ENCODE measurements at places on chromosomes 6 and 20.

DNA sequence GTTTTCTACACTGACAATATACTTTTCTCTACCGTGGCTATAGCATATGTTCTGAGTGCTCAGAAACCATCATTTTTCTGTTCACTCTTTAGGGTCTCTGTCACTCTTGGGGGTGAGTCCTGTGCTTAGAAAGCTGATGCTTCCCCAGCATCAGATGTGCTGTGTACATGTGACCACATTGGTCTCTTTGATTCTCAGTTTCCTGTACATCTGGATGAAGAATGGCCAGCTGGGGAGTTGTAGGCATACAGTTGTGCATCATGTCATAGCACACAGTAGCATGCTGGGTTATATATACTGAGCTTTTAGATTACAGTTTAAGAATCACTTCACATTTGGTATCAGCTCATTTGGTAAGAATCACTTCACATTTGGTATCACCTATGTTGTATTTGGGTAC, 238.6 kb upstream of the PREP start:
- DNase-seq: no peak

- peak; percentile 91 for DNase-seq
Observed at GRCh38 chr6:146857180-146857979, 258.6 kb downstream of the ADGB start.

DNA sequence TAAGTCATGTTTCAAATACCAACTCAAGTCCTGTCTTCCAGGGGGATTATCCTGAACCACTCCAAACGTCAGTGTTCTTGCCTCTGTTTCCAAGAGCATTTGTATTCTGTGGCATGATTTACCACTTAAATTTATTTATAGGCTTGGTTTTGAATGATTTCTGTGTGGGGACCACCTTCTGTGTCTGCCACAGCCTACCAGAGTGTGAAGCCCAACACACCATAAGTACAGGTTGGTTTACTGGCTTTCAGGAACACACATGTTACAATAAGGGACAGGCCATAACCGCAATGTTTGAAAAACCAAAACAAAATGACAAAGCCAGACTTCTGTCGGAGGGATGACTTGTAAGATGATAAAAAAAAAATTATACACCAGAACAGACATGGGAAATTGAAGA, 56.5 kb upstream of the MAP3K7 start:
- DNase-seq: no peak

GRCh38 chr20:24840121-24840713, 108.9 kb upstream of the CST7 start:
- DNase-seq: no peak

DNA sequence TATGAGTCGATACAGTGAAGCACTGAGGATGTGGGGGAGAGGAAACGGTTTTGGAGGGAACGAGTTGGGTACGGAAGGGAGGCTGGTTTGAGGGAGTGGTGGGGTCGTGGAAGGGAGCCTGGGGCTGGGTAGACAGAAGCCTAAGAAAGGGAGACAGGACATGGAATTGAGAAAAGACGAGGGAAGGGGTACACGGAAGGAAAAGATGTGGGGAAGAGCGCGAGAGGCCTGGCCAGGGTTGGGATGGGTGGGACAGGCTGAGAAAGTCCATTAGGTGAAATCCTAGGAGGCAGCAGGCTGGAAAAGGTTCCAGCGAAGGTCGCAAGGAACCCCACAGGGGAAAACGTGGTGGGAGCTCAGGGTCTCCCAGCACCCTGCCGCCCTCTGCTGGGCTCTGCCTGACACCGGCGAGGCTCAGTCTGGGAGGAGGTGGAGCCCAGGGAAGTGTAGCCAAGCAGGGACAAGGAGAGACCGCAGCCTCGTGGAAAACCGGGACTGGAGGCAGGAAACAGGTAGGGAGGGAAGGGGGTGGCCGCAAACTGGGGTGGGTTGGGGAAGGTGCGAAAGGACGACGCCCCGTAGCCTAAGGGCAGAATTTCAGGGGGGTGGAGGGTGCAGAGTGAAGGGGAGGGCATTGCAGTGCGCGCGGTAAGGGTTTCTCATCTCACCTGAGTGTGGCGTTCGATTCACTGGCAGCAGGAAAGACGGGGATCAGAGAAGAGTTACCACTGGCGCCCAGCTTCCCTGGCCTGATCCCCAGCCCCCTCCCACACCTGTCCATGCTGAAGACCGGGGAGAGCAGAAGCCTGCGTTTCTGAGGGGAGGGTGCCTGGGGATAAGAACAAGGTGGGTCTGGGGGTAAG, 4.3 kb downstream of the GABBR1 start:
- DNase-seq: peak; percentile 55

DNA sequence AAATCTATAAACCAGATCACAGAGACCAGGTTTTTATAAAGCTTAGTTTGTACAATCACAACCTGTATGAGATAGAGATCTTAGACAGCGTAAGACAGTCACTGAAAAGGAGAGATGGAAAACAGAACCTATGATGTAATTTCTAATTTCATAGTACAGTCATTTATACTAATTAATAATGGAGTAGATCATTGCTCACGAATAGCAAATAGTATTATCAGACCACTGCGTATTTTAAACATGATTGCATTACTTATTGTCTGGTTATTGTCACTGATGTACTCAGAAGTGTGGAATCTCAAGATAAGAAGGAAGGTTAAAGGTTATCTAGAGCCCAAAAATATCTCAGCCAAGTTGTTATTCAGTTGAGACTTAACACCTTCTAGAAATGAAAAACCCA, 115.6 kb downstream of the KHDC1L start:
- DNase-seq: no peak

- no peak for DNase-seq
Observed at GRCh38 chr6:83092756-83093399, 25.4 kb downstream of the DOP1A start.

DNA sequence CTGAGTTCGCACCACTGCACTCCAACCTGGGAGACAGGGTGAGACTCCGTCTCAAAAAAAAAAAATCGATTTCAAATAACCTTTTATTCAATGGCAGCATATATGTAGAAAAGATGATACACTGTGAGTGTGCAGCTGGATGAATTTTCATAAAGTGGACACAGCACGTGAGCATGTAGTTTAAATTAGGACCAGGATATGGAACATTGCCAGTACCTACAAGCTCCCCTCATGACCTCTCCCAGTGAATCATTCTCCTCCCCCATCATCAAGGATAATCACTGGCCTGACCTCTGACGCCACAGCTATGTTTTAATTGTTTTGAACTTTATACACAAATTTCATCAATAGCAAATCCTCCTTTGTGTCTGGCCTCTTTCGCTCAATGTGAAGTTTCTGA, 53.8 kb upstream of the HDAC2 start:
- no peak for DNase-seq

DNA sequence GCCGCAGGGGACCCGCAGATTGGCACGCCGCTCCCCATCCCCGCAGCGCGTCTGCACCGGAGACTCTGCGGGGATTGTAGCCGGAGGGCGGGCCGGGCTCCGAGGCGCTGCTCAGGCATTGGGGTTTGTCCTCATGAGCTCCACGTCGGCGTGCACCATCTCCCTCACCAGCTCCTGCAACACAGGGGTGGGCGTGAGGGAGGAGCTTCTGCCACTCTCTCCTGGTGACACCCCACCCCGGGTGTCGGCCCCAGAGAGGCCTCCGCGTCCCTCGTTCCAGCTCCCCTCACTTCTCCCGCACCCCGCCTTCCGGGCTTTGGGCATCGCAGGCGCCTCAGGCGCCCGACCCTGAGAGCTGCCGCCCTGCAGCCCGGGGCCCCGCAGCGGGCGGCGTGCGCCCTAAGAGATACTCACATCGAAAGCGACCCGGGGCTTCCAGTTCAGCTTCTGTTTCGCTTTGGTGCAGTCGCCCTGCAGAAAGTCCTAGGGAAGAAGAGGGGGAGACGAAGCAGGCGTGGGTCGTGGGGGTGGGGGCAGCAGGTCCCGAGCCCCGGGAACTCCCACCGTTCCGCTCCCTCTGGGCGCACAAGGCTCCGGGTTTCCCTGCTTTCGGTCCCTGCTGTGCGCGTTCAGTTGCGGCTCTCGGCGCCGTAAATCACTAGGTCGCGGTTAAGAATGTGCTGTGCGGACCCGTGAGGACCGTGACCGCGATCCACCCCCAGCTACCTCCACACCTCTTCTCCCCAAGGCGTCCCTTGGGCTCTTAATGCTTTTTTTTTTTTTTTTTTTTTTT, 14.5 kb downstream of the FOXC1 start:
- no peak for DNase-seq

DNA sequence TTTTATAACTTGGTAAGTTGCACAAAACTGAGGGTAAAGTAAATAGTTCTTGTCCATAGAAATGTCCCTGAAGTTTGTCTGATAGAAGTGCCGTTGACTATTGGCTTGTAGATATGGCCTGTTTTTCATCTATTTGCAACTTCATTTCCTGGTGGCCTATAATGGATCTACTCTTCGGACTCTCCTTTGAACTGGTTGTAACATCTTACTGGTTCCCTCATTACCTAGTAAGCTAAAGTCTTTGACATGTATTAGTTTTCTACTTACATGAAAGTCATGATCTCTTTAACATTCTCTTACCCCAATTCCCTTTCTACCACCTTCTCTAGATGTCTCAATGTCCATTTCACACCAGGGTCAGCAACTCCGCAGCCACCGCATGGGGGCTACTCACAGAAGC, 146.3 kb downstream of the GRM4 start:
- no peak for DNase-seq

DNA sequence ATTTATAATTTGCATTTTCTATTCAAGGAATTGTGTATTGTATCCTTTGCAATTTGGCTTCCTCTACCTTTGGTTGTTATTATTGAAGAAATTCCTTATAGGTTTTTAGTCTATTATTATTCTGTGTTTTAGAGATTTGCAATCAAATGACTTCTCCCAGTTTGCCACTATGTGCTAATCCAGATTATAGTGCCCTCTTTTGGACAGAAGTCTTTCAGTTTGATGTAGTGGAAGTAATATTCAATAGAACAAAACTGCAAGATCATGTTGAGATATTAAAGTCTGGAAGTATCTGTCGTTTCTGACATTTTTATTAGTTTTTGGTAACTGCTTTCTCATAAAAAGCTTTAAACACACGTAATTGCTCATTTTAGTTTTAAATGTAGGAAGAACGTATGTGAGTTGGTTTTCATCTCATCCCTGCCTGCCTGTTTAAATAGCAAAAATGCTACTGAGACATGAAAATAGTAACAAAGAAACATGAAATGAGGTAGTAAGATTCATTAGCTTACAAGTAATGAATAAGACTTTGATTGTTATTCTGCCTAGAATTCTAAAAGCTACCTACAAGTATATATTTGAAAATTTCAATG, 72.8 kb downstream of the RTN4IP1 start:
- DNase-seq: peak; percentile 71

- no peak for DNase-seq
Observed at GRCh38 chr6:168209420-168209819, 110.2 kb downstream of the DACT2 start.

- DNase-seq: no peak
Observed at GRCh38 chr6:31634131-31634530, 13.6 kb downstream of the PRRC2A start.

DNA sequence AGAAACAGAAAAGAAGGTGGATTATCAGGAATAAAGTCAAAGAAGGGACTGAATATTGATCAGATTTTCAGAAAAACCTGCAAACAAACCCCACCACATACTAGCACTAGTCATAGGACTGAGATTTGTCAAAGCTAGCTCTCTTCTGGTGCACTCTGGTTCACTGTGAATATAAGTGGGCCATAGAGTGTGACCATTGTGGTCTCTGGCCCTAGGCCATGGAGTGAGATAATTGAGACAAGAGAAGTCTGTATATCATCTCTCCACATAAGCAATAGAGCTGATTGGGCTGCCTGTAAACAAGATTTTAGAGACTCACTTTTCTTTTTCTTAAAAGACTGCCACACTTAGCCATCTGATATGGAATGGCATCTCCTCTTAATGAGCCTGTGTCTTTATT, 247.2 kb downstream of the LAMA2 start:
- no peak for DNase-seq

GRCh38 chr6:159127701-159128100, 41.5 kb upstream of the FNDC1 start:
- DNase-seq: no peak

DNA sequence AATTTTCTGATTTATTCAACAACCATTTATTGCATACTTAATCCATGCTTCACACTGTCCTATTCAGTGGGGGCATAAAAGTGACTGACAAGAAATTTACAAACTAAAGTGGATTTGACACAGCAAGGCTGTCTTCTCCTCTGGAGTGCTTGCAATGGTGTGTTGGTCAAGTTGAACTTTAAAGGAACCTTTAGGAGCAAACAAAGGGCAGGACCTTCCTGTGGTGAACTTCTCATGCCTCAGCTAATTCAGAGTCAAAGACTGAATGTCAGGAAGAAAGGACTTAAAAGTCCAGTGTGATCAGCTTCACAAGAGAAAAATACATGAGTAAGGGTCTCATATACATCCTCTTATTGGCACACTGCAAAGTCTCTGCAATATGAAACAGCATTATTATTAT, 60.8 kb upstream of the TENT5A start:
- peak; percentile 35 for DNase-seq

DNA sequence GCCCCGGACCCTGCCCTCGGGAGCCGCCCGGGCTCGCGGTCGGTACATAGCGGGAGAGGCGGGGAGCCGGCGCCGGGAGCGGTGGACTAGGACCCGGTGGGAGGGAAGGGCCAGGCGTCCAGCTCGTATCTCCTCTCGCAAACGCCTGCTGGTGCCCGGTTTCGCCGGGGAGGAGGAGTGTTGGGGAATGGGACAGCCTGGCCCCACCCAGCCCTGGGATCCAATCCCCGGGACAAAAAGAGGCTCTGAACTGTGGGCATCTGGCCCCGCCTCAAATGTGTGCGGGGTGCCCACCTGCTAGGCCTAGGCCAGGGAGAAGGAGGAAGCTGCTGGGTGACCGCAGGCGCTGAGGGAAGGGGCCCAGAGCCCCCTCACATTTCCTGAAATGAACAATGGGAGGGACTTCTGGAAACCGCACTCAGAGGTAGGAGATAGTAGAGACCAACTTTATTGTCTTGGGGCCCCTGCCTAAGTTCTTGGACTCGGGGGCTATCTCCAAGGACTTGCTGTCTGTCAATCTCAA, at the start of gene KCNK17:
KCNK17 (minus strand) TSS at position 147 of the 523 bp plus-strand sequence; CDS start at position 48, 99 bp downstream.
- DNase-seq: no peak

GRCh38 chr20:25356271-25356933, 34.2 kb downstream of the ABHD12 start:
- DNase-seq: no peak

DNA sequence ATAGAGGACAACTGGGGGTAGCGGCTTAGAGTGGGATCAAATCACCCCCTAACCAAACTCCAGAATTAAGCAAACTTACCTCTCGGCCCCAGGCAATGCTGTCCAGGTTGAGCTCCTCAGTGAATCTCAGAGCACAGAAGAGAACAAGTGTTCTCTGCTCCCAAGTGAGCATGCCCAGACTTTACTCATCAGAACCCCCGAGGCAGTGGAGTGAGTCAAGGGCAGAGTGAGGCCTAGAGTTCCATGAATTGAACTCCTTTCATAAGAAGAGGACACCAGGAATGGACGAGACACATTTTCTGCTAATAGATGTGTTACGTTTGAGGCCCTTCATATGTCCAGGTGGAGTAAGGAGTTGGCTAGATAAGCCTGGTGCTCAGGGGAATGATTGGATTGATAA, 134.0 kb upstream of the DTNBP1 start:
- DNase-seq: no peak

- no peak for DNase-seq
Observed at GRCh38 chr6:80105972-80106417, 476 bp upstream of the BCKDHB start.
